ENCODE measurements at places on chromosomes 4 and X.

DNA sequence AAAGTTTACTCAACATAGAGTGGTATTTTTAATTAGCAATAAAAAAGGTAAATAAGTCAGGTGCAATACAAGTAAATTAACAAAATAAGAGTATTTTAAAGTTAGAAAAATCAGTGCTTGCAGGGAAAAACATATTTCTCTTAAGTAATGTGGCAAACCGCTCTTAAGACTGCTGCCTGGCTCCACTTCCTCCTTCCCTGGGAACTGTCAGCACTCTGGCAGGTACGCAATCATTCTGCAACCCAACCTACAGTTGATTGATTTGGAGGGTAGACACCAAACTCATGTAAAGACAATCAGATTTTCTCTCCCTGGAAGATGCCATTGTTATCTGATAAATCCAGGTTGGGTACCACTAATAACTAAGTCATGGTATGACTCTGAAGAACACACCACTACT is 63.9 kb downstream of the PPP3CA start:
- no peak for DNase-seq

DNA sequence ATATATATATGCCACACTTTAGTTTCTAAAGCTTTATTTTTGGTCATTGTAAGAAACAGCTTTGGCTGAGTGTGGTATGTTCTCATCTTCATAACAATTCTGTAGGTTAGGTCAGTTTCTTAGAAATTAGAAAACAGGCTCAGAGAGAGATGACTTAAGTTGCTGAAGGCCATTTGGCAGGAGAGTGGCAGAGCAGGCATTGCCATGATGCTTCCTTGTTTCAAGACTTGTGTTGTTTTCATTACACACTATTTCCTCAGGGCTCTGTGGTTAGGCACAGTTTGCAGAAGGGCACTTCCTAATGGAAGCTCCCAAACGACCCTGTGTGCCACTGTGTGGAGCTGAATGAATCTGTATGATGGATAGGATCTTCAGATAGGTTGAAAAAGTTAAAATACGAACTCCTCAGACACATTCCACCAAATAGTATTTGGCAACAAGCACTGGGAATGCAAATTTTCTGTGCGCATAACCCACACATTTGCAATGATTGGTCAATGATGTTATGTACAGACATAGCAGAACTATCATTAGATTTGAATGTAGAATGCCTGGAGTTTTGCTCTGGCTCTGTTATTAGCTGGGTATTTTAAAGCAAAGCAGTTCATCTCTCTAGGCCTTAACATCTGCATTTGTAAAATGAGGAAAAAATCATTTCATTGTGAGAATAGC is 274.3 kb upstream of the HS3ST1 start:
- DNase-seq: no peak

DNA sequence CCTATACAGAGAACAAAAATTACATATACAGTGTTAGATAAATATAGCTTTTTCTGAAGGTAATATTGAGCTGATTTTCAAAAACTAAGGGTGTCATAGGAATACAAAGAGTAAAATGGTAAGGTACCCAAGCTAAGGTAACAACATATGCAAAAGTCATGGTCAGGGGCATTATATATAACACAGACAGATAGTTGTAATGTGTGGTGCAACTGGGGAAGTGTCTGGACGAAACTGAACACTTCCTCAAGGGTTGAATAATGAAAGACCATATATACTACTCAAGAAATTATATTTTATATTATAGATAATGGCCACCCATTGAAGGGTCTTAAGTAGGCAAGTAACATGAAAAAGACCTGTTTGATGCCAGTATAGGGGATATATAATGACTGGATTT is 262.1 kb upstream of the CXXC4 start:
- DNase-seq: no peak

DNA sequence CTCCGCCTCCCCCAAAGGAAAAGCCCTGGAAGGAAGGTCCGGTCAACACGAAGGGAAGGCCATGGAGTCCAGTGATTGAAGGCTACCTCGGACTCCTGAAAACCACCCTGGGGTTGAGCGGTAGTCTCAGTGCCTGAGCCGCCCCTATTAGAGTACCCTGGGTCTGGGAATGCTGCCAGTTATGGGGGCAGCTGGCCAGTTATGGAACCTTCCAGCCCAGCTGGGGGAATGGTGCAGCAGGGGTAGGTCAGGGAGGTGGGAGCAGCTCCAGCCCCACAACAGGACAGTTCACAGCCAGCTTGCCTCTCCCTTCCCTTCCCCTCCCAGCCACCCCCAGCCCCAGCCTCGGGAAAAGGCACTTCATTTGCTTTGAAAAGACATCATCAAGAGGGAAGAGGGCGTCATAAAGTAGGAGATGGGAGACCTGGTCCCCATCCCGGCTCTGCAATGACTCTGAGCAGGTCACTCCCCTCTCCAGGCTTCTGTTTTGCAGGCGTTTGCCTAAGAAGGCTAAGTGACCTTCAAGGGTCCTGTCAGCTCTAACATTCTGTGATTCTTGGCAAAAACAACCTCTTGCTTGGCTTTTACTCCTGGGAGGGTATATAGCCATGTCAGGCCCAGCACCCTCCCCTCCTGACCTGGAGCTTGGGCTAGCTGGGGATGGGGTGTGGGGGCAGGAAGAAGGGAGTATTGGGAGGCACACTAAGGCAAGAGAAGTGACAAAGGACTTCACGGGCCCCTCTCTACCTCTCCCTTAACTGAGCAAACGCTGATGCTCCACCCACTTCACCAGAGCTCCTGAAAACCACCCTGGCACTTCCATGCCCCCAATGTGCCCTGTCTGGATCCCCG is 8.0 kb downstream of the APLN start:
- no peak for DNase-seq

- DNase-seq: peak; percentile 40
Observed at GRCh38 chr4:73589261-73589847, 30.9 kb downstream of the RASSF6 start.

DNA sequence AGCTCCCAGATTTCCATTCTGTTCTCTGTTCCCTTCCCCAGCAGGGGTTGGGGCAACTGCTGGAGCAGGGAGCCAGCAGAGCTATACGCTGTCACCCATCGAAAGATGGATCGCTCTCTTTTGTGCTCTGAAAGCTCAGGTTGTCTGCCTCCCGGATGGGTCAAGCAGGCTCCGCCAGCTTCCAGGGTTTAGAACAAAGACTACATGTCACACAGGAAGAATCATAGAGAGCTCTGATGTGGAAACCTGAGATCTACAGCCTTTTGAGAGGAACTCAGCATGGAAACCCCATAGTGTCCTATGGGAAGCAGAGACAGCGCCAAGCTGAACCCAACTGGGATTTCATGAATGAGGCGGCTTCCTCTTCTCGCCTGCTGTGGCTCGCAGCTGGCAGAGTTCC is 205.4 kb downstream of the HS3ST1 start:
- DNase-seq: no peak

DNA sequence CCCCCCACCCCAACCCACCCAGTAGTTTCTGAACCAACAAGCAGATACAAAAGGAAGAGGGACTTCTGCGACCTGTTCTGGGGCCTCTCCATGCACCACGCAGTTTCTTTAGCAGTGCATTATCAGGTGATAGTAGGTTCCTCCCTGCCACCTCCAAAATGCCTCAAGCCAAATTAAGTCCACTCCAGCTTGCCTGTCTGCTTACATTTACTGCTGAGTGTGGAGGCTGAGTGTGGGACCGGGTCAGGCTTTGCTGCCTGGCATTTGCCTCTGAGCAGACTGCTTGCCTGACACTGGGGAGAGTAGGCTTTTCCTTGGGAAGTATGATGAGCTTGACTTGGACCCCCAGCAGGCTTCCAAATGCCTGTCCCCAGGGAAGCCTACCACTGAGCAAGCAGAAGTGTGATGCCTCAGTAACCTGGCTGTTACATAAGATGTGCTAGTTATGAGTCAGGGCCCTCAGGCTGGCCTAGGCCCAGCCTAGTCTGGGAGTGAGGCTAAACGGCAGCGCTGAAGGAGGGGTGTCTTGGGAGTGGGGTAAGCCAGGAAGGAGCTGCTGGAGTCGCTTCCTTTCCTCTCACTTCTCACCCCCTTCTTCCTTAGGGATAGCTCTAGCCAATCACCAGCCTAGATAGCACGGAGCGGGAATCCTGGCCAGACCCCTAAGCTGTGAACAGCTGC is 9.0 kb downstream of the TSC22D3 start:
- no peak for DNase-seq

- no peak for DNase-seq
Observed at GRCh38 chrX:134542485-134542884, 82.5 kb downstream of the HPRT1 start.

DNA sequence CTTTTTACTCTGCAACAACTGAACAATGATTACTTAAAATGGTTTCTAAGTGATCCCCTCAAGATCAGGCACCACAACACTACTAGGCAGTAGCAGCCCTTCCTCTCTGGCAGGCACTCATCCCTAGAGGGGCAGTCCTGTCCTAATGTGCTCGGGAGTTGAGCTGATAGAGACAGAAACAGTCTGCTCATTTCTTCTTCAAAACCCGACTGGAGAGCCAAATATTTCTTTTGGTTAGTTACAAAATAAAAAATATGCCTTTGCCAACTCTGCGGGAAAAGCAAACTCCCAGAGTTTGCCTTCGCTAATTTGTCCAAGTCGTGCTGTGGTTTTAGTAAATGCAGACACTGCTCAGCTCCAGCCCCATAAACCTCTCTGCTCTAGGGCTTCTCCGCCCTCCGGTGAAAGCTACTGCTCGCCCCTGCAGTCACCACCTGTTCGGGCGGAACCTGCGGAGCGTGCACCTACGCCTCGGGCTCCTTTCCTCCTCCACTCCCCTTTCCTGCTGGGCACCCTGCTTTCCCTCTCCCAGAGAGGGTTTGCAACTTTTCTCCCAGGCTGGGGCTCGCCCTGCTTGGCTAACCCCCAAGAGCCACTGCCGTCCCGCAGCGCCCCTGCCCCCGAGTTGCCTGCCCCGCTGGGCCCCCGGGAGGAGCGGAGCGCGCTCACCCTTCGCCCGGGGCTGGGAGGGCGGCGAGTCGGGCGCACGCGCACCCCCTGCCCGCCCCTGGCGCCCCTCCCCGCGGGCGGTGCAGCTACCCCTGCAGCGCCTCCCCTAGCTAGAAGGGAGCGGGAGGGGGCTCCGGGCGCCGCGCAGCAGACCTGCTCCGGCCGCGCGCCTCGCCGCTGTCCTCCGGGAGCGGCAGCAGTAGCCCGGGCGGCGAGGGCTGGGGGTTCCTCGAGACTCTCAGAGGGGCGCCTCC is at the start of gene NPNT:
Gene NPNT (plus strand): TSS at position 812 of the 923 bp plus-strand sequence. CDS start 182 bp downstream, outside the sequence.
- DNase-seq: peak; percentile 21

DNA sequence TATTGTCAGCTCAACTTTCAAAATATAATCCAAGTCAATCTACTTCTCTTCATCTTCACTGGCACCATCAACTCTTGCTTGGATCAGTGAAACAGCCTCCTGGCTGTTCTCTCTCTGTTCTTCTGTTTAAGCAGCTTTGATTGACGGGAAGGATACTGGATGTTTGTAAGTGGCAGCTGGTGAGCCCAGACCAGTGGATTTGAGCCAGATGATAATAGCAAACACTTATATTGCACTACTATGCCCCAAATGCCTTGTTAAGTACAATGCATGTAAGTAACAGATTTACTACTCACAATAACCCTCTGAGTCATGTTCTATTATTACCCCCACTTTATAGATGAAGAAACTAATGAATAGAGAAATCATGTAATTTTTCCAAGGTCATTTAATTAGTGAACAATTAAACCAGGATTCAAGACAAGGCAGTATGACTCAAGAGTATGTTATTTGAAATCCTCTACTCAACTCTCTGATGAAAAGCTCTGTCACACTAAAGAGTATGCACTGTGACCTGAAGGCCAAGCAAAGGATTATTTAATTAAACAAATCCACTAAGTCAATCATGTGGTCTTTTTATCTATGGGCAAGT is 44.8 kb downstream of the SPANXN3 start:
- no peak for DNase-seq

DNA sequence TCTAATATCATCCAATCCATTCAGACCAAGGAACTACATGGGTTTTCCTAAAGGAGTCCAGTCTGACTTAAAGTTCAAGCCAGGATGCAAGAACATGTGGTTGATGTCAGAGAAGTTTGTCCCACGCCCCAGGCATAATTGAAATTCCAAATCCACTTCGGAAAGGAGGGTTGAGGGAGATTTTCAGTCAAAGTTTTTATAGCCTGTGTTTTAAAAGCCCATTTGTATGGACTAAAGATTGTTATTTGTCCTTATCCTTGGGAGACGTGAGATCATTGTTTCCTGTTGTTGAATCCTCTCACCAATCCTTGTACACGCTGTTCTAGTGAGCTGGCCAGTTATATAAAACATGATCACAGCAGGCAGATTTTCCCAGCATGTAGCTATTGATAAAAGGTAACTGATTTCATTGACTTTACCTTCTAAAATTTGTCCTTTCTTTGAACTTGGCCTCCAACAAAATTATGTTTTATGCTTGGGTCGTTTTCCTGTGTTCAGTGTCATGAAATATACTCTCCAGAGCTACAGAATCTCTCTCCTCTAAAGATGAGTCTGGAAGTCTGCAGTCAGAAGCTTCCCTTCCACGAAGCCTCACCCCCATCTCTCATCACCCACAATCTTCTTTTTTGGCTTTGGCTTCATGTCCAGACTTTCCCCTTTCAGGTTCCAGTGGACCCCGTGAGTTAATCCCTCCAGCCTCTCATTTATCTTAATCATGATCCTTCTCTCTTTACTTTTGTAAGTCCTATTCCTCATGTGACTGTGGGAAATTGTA is 92.9 kb downstream of the ATP10D start:
- peak; percentile 12 for DNase-seq

DNA sequence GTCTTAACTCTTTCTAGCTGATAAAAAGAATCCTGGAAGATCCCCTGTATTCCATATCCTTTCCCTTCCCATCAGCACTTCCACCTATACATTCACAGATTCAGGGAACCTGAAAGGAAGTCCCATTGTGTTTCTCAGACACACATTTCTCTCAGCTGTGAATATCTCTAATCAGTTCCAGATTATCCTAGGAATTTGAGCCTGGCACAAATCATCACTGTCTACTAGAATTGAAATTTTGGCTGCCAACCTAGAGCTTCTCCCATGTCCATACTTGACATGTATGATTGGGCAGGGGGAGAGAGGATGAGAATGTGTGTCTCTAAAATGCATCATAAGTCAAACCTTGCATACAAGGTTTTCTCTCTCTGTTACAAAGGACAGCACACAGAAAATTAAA is 53.1 kb downstream of the NDST3 start:
- no peak for DNase-seq

GRCh38 chr4:42280327-42281095 is 116.8 kb upstream of the SHISA3 start:
- DNase-seq: no peak

- DNase-seq: no peak
Observed at GRCh38 chrX:19342331-19342906, 1.3 kb upstream of the PDHA1 start.

DNA sequence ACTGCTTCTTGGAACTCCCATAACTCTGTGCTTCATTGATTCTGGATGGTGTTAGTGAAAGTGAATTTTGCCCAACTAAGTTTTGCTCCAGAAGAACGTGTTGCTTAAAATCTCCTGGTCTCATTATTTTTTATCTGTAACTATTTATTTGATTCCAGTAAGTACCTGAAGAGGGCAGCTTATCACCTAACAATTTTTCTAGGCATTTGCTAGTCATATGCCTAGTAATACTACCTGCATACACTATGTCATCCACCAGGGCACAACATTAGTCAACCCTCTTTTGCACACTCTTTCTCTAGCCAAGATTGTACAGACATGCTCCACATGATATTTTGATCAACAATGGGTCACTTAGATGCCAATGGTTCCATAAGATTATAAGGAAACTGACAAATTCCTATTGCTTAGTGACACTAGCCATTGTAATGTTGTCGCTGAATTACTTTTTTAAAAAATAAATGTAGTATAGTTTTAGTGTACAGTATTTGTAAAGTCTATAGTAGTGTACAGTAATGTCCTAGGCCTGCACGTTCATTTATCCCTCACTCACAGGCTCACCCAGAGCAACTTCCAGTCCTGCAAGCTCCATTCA is 499.9 kb upstream of the AADAT start:
- DNase-seq: no peak

Measured in GM04503 (cell line).